Activated gamma-delta T cell treated with anti-CD3 and anti-CD28 coated beads, Interleukin-2, amount 50 U/mL, for 16 hours (primary cell): ENCODE measurements at places on chromosomes 7 and 10.

DNA sequence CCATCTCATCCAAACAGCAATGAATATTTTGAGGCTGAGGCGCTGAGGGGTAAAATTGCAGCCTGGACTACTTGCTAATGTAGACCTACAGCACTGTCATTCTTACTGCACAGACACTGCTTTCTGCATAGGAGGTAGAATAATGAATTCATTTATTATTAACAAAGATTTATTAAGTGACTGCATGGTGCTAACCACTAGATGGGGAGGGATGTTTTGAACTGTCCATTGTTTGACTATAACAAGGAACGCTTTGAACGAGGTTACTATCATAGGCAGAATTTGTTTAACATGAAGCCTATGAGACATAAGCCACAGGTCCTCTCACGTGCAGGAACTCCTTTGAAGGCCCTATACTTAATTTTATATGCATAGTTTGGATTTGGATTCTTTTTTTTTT lies 143.8 kb downstream of the CFTR start:
- DNase-seq: no peak

- no peak for DNase-seq
Measured at GRCh38 chr10:14262836-14263425, 67.8 kb downstream of the FRMD4A start.

DNA sequence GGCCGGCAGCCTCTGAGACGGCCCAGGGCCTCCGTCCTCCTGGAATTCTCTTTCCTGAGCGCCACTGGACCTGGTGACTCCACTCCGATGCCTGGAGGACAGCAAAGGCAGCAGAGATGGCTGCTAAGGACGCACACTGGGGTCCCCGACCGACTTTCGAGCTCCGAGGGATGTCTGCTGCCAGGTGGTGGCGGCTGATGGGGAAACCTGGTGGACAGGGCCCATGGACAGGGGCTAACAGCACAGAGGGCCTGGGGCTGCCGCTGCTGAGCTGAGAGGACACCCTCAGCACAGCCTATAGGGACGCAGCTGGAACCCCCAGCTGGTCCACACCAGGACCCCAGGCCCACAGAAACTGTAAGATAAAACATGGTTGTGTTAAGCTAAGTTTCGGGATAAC lies 366.3 kb downstream of the DNAJB6 start:
- no peak for DNase-seq

DNA sequence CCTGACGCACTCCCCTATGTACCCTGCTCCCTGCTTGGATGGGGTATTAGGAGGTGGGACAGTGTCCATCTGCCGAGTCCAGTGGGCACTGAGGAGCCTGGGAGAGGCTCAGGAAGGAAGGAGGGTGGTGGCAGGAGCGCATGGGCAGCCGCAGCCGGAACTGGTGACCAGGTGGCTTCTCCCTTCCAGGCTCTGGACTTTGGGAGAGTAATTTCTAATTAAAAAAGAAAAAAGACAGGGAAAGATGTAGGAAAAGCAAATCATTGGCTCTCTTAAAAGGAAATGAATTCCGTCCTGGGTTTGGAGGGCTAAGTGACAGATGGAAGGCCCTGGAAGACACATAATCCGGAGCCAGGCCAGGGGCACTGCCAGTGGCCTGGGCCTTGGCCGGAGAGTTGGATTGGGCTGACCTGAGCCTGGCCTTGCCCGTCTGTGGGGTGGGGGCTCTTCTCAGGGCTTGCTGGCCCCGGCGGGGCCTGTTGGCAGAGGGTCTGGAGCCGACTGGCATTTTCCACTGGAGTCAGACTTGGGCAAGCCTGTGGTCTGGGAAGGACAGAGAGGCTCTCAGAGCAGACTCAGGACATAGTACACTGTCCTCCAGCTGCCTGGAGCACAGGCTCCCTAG lies 63.0 kb downstream of the NEURL1 start:
- no peak for DNase-seq

GRCh38 chr7:156731651-156732050 lies 91.1 kb downstream of the RNF32 start:
- DNase-seq: no peak

DNA sequence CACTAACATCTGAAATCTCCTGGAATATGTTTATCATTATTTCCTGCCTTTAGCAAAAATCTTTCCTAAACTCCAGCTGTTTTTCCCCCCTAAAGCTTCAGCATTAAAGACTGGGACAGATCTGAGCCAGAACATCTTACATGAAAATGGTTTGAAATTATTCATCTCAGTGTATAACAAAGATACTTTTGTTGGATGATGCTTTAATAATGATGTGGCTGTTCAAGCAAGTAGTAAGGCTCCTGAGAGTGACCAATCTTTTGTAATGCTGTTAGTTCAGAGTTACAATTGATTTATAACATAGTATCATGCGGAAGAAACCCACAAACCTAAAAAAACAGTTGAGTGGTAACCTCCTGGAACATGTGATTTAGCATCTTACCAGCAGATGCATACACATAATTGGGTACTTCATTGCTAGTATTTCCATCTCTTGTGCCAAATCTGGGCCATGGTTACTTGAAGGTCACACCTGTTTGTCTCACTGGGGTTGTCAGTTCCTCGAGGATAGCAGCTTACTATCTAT lies 1.5 kb downstream of the BZW2 start:
- DNase-seq: no peak

DNA sequence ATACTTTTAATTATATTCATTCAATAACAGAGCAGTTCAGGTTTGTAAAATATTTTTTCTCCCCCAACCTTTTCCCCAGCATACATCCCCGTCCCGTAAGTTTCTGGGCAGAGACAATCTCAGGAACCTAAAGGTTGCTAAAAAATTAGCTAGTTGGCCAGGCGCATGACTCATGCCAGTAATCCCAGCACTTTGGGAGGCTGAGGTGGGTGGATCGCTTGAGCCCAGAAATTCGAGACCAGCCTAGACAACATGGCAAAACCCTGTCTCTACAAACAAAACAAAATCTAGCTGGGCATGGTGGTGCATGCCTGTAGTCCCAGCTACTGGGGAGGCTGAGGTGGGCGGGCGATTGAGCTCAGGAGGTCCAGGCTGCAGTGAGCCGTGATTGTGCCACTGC lies 40.2 kb downstream of the TCF7L2 start:
- DNase-seq: no peak

DNA sequence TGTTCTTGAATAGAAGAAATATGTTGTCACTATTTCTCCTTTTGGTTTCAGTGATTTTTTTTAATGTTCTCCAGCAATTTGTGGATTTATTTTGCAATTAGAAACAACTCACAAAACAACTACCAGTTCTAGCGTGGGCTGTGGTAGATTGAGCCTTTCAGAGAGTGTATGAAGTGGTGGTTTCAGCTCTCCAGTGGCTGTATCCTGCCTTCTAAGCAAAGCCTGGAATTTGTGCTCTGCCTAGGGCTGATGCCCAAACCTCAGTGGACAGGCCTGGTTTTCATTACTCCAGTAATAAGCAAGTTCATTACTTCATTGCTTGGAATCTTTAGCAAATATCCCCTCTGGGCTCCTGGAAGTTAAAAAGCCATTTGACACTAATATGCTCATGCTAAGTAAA lies 35.9 kb downstream of the APBB1IP start:
- DNase-seq: no peak

DNA sequence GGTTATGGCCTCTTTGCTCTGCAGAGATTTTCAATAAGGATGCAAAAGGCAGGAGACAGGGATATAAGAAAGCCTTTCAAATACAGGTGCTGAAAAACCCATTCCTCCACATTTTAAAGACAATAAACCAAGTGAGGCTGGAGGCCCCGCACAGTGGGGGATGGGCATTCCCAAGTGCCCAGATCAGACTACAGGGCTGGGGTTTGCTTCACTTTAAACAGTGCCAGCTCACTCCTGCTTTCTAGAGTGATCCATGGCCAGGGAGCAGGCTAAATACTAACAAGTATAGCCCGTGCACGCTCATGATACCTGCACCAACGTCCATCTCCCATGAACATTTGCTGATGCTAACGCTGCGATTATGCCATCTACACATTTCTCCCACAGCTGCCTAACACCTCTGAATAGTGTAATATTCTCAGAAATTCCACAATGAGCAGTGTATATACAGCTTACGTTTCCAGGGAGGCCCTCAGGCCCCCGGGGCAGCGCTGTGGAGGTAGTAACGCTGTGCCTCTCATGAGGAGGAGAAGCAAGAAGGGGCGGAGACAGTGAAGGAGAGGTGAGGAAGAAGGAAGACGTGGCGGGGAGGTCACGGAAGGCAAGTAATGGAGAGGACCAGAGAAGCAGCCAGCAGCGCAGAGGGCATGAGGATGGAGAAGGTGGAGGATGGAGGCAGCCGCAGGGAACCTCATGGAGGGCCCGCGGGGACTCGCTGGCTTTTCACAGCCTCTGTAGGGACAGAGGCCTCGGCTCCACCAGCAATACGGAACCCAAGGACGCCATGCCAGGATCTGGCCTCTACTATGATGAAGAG lies 141.7 kb downstream of the USP6NL start:
- DNase-seq: no peak

- DNase-seq: no peak
Measured at GRCh38 chr7:30648744-30649540, 33.3 kb downstream of the CRHR2 start.

GRCh38 chr10:73858750-73859427 lies 15.5 kb downstream of the CAMK2G start:
- DNase-seq: no peak

DNA sequence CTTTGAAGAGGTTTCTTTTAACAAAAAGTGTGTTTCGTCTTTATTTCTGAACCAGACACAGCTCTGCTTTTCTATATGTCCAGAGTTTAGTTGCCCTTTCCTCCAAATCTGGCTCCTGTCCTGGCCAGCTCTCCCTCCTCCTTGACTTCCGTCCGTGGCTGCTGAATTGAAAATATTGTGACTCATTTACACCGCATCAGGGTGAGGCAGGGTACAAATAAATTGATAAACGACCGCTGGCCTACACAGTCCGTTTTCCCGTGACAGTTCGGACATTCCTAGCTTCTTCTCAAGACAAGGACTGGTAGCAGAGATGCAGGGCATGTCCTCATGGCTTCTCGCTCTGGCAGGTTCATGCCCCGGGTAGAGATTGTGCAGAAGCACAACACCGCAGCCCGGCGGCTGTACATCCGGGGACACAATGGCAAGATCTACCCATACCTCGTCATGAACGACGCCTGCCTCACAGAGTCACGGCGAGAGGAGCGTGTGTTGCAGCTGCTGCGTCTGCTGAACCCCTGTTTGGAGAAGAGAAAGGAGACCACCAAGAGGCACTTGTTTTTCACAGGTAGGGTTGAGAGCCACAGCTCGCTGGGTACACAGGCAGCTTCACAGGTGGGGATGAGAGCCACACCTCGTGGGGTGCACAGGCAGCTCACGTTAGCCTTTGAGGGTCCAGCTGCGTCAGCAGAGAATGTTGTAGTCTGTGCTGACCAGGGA lies 126.6 kb downstream of the TRRAP start:
- no peak for DNase-seq

DNA sequence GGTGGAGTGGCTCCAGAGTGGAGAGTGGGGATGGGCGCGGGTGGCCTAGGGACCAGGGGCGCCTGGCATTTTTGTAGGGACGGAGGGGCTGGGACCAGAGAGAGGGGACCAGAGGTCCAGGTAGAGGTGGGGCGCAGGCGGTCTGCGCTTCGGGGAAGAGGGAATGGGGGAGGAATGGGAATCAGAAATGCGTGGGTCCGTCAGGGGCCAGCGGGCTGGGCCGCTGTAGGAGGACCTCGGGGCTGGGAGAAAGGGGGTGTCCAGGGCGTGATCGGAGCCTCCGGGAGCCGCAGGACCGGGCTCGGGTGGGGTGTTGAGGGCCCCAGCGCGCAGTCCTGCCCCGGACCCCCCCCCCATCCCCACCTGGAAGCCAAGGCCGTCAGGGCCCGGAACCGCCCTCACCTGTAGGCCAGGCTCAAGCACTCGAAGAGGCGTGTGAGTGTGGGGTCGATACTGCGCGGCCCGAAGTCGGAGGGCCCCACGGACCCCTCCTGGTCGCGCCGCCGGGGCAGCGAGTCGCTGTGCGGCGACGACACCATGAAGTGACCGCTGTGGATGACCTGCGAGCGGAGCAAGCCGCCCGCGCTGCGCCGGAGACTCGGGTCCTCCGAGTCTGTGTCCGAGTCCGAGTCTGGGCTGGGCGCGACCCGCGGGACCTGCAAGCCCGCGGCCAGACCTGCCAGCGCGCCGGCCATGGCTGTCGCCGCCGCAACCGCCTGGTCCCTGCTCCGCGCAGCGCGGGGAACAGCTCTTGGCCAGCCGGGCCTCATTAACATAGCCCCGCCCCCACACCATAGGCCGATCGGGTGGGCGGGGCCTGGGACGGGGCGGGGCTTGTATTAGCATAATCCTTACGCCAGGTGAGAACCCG lies at the start of gene MLXIPL:
TSS of gene MLXIPL (minus strand) at position 725 of the 871 bp plus-strand sequence. CDS start at position 695, 30 bp downstream.
- peak; percentile 20 for DNase-seq

- DNase-seq: no peak
Measured at GRCh38 chr10:82212753-82213152, 337.8 kb downstream of the NRG3 start.

DNA sequence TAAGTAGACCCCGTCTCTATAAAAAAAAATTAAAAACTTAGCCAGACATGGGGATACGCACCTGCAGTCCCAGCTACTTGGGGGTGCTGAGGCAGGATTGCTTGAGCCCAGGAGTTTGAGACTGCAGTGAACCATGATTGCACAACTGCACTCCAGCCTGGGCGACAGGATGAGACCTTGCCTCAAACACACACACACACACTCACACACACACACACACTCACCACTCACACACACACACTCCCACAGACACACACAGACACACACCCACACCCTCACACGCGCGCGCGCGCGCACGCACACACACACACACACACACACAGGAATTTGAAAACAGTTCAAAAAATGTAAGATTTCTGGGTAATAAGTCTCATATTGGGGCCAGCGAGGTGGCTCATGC lies 8.7 kb upstream of the GRIFIN start:
- DNase-seq: no peak

- no peak for DNase-seq
Measured at GRCh38 chr7:103097041-103097440, 22.1 kb downstream of the ARMC10 start.

DNA sequence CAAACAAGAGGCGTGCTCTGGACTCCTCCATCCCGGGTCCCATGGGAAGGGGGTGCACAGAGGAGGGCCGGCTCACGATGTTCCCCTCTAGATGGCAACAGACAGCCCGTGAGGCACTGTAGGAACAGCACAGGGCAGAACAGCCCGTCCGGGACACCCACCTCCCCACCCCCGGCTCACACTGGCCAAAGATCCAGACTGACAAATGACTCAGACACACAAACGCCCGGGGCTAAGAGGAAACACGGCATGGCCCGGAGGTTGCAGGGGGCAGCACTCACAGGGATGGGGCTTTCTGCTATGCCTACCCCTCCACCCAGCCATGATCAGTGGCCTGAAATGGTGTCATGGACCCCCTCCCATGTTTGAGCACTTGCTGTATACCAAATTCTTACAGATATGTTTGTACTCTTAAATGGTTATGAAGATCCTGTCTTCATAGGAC lies 4.9 kb upstream of the ELN start:
- no peak for DNase-seq

DNA sequence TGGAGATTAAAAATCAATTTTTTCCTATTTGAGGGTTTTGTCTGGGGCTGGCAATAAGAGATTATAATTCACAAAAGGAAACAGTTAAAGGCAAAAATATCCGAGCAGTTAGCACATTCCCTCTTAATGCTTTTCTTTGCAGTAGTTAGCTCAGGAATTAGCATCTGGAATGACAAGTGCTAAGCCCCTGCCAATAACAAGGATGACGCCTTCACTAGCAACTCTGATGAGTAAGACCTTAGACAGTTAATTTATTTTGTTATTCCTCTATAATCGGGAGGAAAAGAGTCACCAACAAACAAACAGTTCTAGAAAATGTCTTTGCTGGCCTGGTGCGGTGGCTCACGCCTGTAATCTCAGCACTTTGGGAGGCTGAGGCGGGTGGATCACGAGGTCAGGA lies 151.3 kb downstream of the TRIL start:
- no peak for DNase-seq

GRCh38 chr7:50953820-50954219 lies 171.1 kb upstream of the GRB10 start:
- no peak for DNase-seq
